ENCODE measurements at places on chromosomes 5 and 9.
A peak's percentile ranks its signal among the peaks of the same experiment; 100 is the strongest.

DNA sequence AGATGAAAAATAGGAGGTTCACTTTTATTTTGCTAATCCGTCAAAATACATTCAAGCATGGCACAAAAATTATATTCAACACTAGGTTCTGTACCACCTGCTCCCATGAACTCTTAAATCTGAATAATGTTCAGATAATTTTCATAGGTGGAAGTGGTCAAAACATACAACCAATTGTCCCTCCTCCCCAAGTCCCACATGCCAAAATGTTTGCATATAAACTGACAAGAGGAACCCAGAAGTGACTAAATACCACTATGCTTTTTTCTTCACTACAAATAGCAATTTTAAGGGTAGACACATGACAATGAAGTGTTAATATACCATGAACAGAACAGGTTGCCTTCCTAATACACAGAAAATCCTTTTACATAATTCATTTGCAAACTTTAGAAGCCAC lies 3.7 kb downstream of the HNRNPA0 start:
- DNase-seq: no peak

- DNase-seq: no peak
These were observed 651 bp downstream of the HRH2 start for GRCh38 chr5:175658299-175659145.

- DNase-seq: no peak
These were observed 16.7 kb downstream of the COL15A1 start for GRCh38 chr9:98960409-98960808.

DNA sequence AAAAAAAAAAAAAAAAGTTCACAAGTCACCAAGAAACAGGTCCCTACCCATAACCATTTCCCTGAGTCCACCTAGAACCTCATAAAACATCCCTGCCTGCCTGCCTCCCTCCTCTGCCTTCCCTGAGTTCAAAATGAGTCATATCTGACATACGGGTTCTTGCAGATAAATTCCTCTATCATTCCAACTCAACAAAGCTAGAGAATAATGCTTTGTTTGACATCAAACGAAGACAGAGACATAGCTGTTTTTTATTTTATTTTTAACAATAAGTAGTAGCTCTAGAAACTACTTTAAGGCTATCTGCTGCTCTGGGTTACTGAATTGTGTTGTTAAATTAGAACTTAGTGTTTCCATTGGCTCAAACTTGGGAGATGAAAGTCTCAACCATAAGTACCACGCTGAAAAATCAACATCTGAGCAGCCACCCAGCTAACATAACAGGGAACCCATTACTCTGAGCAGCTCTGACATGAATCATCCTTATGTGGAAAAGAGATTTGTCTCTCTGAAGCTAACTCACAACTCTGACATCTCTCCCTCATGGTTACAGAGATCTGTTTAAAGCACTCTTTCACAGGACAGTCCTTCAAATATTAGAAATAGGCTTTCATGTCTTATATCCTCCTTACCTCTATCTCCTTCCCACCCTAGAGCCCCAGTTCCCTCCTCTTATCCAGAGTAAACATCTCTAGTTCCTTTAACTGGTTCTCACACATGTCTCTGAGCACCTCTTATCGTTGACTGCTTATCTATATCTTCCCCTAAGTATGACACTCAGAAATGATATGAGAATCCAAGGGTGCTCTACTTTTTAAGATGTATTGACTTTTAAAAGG lies 12.1 kb downstream of the TMEM245 start:
- DNase-seq: peak; percentile 83

DNA sequence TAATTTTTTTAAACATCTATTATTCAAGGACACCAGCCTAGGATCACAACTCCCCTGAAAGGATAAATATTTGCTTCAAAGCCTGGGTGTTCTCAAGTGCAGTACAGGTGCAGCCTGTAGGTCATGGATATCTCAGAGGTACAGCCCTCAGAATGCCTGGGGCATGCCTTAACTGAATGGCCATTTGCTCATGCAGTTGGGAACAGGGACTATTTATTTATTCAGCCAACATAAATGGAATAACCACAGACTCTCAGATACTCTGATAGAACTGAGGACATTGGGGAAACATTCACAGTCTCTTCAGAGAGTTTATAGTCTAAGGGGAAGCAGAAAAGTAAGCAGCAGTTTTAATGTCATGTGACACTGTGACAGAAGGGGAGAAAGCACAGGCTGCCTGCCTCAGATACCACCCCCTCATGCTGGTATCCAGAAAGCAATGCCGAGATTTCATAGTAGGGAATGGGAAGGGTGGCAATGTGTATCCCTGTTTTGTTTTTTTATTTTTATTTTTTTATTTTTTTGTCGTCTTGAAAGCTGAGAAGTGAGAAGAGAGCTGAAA lies 112.6 kb downstream of the MACIR start:
- no peak for DNase-seq

GRCh38 chr9:86975036-86975435 lies 27.7 kb upstream of the GAS1 start:
- DNase-seq: peak; percentile 28

DNA sequence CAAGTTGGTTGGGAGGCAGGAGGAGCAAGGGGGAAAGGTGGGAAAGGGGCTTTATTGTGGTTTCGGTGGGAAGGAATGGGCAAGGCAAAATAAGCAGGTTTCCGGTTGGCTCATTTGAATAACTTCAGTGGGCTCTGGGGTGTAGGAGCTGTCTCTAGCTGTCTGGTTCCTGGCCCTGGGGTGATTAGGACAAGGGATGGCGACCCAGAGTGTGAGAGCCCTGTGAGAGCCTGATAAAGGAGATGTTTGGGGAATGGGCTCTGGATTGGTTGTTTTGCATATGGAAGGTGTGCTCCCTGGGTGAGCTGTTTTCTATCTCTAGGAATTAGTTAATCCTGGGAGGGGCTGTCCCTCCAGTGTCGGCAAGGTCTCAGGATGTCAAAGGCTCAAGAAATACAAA lies 15.4 kb downstream of the ANKRD34B start:
- no peak for DNase-seq

DNA sequence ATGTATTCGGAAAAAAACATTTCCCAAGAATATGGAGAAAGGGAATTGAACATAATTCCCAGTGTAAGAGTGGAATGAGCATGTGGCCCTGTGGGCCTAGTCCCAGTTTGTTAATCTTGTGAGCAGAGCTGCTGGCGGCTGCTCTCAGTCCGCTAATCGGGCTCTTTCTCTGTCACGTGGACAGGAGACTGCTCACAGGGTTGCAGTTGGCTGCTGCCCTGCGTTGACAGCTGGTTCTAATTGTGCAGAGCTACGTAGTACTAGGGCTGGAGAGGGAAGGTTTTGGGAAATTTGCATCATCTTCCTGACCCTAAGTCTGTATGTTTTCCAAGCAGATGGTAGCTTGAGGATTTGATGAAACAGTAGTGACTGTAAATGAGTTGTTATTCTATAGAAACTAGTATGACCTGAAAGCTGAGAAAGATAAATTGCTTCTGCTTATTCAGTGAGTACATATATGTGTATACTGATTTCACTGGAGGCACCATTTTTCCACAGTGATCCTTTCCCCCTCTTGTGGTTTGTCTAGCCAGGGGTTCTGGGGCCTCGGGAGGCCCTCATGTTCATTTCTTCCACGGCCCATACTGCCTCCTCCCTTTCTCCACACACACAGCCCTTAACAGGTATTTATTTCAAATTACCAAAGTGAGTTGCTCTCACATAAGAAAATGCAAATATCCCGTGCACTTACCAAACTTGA lies 100.6 kb downstream of the ANGPTL2 start:
- DNase-seq: peak; percentile 99

- no peak for DNase-seq
These were observed 16.6 kb downstream of the HNRNPH1 start for GRCh38 chr5:179606910-179607159.

DNA sequence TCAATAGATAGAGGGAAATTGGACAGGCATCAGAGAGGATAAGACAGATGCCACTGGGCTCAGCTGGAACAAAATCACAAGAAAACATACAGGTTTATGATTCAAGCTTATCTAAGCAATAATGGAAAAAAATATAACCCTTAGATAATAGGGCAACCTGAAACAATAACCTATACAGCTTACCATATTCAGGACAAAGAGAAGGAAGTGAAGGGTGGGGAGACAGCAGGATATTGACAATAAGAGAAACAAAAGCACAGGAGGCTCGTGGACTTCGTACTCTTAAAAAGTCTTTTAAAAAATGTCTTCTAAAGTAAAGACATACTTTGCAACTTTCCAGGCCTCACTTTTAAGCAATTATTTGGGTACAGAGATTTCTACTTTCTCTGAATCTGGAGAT lies 225.3 kb downstream of the NTRK2 start:
- no peak for DNase-seq

DNA sequence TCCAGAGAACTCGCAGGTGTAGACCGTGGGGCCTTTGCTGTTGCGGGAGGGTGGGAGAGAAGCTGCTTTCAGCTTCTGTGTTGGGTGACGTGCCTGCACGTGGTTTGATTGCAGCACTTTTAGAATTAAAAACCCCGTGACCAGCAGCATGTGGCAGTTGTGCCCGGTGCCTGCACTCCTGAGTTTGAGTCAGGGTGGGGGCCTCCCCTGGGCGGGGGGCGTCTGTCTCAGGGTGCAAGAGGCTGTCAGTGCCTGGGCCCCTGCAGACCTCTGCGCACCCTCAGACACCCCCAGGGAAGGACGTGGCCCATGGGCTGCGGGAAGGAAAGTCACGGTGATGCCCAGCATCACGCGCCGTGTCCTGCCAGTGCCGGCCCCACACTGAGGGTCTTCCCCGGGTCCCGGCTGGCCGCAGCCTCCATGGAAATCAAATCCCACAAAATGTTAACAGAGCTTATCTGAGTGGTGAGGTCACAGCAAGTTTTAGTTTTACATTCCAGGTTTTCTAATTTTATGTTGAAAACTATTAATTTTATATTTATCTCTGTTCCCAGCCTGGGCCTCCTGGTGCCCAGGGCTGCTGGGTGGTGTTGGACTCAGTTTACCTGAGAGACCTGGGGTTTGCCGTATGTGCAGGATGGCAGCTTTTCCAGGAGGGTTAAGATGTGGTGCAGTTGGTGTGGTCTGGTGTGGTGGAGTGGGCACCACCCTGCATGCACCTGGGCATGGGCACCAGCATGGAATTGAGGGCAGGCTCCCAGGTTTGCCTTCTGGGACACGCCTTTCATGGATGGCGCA lies 33.3 kb downstream of the AHRR start:
- no peak for DNase-seq

- no peak for DNase-seq
These were observed 42.8 kb upstream of the CPEB4 start for GRCh38 chr5:173845321-173845720.

- DNase-seq: no peak
These were observed 135.3 kb downstream of the EGFLAM start for GRCh38 chr5:38393636-38394035.

DNA sequence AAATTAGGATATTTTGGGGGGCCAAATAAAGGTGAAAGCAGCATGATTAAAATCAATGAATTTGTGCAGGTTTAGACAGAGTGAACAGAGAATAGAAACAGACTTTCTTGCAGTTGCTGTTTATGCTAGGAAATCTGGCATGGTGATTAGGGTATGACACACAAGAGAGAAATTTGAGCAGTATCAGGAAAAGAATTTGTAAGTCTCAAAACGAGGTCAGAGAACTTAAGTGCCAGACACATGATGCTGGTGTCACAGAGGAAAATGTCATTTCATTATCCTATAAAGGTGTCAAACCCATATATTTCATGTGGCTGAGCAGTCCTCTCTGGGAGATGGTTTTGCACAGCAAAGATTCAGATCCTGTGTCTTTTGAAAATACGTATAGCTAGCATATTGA lies 15.7 kb downstream of the LVRN start:
- DNase-seq: peak; percentile 82

DNA sequence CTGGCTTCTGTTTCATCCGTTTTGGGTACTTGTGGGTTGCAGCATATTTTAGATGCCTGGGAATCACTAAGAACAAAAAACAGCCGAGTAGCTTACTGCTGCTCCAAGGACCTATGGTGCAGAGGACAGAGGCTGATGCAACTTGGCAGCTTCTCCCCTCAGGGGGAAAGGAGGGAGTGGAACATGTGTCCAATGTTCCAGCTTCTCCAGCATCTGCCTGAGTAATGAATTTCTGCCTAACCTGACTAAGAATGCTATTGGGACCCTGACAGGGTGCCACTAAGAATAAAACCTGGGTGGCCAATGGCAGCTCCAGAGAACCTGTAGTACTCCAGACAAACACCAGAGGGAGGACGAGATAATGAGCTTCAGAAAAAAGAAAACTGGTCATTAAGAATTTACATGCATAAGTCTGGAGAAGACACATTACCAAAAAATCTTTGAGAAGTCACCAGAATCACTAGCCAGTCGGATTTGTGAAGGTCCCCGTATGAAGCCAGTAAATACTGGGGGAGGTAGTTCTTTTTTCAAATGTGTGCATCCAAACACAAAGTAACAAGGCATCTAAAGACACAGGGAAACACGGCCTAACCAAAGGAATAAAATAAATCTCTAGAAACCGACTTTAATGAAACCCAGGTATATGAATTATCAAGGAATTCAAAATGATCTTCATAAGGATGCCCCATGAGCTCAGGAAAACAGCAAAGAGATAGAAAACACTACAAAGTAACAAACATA lies 293.5 kb downstream of the HINT1 start:
- peak; percentile 79 for DNase-seq

- no peak for DNase-seq
These were observed 290 bp upstream of the ZDHHC11 start for GRCh38 chr5:851076-851475.

- no peak for DNase-seq
These were observed 91.6 kb downstream of the ROR2 start for GRCh38 chr9:91858213-91859030.

DNA sequence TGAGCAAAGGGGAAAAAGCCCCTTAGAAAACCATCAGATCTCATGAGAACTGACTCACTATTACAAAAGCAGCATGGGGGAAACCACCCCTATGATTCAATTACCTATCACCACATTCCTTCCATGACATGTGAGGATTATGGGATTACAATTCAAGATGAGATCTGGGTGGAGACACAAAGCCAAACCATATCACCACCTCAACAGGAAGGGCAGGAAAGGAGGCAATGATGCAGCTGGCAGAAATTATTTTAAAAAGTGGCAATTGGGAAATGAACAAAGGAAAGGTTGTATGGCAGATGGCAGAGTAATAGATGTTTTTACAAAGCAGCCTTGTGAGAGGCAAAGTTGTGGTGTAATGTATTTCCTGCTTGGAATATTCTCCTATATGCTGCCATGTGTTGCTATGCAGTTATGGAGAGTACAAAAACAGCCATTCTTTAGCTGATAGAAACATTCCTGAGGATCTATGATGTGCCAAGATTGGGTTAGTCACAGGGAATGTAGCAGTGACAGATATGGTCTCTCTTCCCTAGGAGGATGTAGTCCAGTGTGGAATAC lies 138.8 kb downstream of the SMC2 start:
- peak; percentile 78 for DNase-seq

DNA sequence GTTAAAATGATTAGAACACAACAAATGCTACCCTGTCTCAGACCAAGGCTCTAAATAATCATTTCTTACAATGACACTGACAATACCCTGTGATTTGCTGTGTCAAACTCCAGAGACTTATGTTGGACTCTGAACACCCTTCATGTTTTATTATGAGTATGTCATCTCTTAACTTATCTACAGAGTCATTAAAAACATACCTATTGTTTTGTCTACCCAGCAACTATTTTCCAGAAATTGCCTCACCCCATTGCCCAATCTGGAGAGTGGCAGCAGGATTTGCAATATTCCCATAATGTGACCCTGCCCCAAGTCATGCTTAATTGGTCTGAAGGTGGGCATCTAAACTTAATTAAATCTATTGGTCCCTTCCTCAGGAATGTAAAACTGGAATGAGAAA lies 23.0 kb upstream of the KIF2A start:
- no peak for DNase-seq

- peak; percentile 65 for DNase-seq
These were observed 181.8 kb downstream of the GADD45G start for GRCh38 chr9:89786655-89787054.

Measured in fibroblast of skin of right biceps (primary cell).